Activated T-helper 9 cell treated with anti-CD3 and anti-CD28 coated beads, Interleukin-2, amount 50 U/mL, for 16 hours (primary cell): ENCODE measurements at places on chromosomes 2 and 18.

DNA sequence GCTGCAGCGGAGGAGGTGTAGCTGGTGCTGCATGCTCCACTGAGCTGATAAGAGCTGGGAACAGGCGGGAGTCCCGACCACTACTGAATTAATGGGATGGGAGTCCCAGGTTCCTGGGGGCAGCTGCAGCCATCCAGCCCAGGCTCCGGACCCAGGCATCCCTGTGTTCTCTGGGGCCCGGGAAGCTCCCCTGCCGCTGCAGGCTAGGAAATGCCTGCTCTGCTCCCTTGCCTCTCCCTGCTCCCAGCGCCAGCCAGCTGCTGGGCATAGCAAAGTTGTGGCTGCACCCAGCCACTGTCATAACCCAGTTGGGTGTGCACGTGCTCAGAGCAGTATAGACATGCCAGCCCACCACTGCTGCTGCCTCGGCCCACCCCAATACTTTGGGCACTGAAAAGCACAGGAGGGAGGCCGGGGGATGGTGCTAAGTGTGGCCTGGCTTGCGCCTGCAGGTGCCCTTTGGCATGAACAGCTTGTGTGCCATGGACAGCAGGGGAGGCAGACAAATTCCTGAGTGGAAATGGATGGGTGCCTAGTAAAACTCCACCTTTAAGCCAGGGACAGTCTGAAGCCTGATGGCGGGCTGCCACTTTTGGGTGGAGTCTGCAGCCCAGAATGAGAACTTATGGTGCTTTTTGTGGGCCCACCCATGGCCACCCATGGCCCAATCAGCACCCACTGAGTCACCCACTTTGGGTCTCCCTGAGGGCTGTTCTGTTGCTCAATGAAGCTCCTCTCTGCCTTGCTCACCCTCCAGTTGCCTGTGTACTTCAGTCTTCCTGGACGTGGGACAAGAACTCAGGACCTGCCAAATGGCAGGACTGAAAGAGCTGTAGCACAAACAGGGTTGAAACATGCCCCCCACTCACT, 219.3 kb upstream of the TMEFF2 start:
- no peak for DNase-seq

DNA sequence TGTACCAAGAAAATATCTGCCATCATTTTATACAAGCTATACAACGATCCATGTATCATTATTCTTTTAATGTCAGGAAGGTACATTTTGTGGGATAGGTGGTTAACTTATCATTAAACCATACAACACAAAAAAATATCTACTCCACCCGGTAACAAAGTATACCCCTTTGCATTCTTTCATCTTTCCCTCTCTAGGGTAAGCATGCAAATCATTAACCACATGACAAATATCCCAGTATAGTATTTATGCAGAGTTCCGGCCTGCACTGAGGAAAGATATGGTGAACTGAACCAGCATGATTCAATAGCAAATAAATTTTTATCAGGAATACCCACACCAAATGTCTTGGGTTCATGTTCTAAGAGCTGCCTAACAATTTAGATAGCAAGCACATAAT, 22.5 kb upstream of the SULT1C2 start:
- no peak for DNase-seq

GRCh38 chr18:69397096-69397495, 3.6 kb upstream of the DOK6 start:
- DNase-seq, result no peak

DNA sequence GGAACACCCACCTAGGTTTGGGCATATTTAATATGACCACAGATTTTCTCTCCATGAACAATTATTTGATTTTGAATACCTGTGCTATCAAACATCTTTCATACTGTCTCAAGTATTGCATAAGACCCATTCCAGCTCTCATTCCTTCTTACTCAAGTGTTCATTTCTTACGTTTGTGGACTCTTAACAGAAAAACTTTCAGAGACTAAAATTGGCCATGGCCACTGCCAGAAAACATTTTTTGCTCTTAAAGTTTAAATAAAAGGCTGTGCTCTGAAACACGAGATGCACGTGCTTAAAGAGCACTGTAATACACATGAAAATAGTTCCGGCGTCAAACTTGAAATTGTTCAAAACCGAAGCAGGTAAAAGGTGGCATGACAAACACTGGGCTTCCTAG, 89.3 kb downstream of the LIMS1 start:
- DNase-seq, result no peak

GRCh38 chr2:238483656-238484055, 56.9 kb downstream of the ASB1 start:
- no peak for DNase-seq

DNA sequence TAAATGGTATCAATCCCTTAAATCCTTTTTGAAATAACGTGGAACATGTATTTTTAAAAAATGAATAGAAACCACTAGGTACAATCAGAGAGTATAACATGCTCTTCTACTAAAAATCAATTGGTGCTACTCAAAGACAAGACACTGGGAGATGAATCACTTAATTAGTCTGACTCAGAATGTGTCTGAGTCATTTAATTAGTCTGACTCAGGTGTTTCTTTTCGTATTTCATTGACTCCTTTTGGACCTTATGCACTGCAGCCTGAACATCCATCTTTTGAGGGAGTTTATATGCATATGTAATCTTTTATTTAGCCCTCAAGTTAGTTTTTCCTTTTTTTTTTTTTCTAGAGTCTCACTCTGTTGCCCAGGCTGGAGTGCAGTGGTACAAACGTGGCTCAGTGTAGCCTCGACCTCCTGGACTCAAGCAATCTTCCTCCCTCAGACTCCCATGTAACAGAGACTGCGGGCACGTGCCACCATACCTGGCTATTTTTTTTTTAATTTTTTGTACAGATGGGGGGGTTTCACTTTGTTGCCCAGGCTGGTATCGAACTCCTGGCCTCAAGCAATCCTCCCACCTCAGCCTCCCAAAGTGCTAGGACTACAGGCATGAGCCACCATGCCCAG, 26.5 kb downstream of the PPP4R3B start:
- no peak for DNase-seq

- no peak for DNase-seq
Observed at GRCh38 chr18:27719680-27720079, 457.2 kb downstream of the CDH2 start.
